Anterior cingulate cortex (tissue), 58 donors: ENCODE measurements at places on chromosomes 2 and 18.

DNA sequence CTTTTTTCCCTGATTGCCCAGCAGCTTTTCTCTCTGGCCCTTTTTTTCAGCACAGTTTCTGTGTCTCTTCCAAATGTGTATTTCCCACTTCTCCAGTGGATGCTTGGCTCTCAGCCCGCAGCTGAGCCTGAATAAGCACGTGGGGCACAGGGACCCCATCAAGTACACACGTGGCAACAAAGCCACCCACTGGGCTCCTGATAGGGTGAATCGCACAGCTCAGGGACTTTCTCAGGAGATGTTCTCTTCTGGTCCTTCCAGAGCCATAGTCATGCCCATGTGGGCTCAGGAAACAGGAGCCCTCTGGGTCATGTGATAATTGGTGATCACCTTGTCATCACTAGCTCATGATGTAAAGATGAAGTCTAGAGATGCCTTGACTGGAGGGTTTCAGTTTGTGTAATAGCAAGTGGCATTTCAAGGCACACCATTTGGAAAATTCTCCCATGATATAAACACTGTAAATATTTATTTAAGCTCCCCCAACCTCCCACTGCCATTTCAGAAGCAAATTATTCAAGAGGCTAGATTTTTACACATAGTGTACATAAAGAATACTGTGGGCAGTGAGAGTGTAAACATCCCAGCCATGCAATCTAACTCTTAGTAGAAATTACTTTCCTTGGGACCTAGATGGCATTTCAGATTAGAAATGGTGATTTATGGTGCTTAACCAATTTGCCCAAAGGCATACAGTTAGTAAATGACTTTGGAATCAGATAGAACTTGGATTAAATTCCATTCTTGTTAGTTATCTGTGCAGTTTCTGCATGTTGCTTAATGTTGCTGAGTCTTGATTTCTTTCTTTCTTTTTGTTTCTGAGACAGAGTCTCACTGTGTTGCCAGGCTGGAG, 597.5 kb downstream of the SLC4A3 start:
- DNase-seq = no peak

GRCh38 chr2:157107877-157108276, 149.6 kb upstream of the GALNT5 start:
- DNase-seq = no peak

GRCh38 chr2:8578335-8579244, 103.3 kb upstream of the ID2 start:
- no peak for DNase-seq

- DNase-seq = no peak
Observed at GRCh38 chr18:78510091-78510490, 469.5 kb upstream of the SALL3 start.
